ENCODE measurements at places on chromosomes 2 and 18. TPM values are rescaled to one million over a fixed set of nuclear protein-coding genes. Genes with fewer than 3 reads are reported as not detected.

GALR1 gene
- 0.12 TPM for total RNA-seq

NMUR1 gene
- 1.3 TPM for total RNA-seq

C2orf80 gene
- total RNA-seq: not detected

CRYGD gene
- not detected for total RNA-seq

DLX2 gene
- not detected for total RNA-seq

AOX1 gene
- 2.8 TPM for total RNA-seq

SP5 gene
- 3.3 TPM for total RNA-seq

CD8B2 gene
- total RNA-seq: 0.06 TPM

CPO gene
- not detected for total RNA-seq

PID1 gene
- total RNA-seq: 10.3 TPM

UGT1A4 gene
- total RNA-seq: 0.29 TPM

CKAP2L gene
- total RNA-seq: 8.2 TPM

SFXN5 gene
- 25.7 TPM for total RNA-seq

XRCC5 gene
- total RNA-seq: 215 TPM

GEN1 gene
- total RNA-seq: 9.9 TPM

GCC2 gene
- 39.2 TPM for total RNA-seq
